ENCODE measurements at places on chromosomes 5 and 9.

DNA sequence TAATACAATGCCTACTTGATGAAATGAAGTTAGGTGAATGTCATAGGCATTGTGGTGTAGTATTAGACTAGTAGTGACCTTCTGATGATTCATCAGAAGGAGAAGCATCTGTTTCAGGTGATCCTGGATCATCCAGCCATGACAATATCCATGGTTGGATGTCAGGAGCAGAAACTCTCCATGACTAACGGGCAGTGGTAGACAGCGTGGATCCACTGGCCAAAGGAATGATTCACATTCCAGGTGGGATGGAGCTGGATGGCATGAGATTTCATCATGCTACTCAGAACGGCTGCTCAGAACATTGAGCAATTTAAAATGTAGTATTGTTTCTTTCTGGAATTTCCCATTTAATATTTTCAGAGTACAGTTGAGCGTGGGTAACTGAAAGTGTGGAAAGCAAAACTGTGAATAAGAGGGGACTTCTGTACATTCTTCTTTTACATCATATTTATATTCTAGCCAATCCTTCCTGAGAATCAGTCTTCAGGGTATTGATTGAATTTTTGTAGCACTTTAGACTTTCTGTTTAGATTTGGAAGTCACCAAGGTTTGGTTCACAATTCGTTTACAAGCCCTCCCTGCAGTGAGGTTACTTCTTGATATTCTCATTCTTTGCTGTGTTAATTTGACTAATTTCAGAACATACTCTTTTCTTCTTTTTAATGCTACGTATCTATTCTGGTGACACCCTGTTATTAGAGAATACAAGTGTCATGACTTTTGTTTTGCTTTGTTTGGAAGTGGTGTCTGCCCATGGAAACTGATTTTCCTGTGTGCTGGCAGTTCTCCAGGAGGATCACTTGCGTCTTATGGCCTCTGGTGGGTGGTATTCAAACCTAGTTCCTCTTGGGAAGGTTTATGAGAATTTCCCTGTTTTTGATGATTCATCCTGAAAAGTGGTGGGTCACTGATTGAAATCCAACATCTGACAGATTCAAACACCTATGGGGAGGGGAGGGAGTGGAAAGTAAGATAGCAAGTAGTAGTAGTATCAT lies 12.2 kb upstream of the CLINT1 start:
- DNase-seq = no peak

DNA sequence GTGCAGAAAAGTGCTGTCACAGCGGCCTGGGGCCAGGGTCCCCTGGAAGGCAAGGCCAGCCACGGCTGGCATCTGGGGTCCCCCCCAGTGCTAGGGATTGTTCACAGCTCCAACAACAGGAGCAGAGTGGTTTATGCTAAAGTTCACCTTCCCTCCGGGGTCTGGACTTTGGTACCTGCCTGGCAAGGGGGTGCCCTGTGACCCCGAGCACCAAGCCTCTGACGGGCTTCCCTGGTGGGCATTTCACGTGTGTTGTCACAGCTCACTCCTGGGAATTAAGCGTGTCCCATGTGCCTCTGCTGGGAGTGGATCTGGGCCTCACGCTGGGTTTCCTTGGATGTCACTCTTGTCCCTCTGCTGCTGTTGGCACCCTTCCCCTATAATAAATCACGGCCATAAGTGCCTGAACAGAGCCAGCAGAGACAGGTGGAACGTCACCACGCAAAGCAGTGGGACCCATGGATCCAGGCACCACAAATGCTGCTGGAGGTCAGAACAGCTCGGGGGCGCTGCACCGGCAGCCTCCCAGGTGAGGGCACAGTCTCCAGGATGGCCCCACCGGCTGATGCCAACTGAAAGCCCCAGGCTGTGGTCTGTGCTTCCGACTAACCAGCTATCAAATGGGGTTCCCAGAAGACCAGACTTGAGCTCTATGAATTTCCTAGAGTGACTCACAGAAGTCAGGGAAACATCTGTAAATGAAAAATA lies 17.8 kb upstream of the ZDHHC11 start:
- no peak for DNase-seq

- no peak for DNase-seq
These were observed 247.7 kb downstream of the PJA2 start for GRCh38 chr5:109161914-109162683.

GRCh38 chr5:138022912-138023311 lies 10.0 kb downstream of the FAM13B start:
- DNase-seq = no peak

GRCh38 chr5:107523029-107523680 lies 147.6 kb downstream of the EFNA5 start:
- no peak for DNase-seq

- no peak for DNase-seq
These were observed 31.8 kb upstream of the FRRS1L start for GRCh38 chr9:109198736-109199382.

- no peak for DNase-seq
These were observed 644.3 kb downstream of the ACTL7B start for GRCh38 chr9:108211411-108211955.

DNA sequence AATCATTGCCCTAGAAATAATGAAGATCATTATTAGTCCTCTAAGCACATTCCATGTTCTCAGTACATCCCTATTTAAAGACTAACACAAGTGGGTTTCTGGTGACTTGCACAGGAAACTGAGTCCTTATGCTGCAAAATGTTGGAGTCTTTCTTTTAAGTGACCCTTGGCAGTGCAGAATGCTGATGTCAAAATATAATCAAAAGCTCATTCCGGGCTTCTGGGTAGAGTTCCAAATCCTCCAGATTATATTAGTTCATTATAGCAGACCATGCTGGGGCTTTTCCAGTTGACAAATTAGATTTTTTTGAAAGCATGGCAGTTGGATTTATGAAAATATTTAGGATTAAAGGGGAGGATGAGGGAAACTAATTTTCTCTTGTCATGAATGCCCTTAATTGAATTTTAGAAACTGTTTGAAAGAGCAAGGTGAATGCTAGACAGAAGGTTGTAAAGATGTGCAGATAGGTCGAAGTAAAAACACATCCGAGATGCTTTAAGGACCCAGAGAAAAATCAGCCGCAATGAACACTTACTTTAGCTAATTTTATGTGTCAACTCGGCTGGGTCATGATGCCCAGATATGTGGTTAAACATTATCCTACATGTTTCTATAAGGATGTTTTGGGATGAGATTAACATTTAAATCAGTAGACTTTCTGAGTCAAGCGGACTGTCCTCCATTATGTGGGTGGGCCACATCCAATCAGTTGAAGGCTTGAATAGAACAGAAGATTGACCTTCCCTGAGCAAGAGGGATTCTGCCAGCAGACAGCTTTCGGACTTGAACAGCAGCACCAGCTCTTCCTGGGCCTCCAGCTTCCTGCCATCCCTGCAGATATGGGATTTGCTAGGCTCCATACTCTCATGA lies 88.7 kb downstream of the DAP start:
- DNase-seq = no peak

- DNase-seq = no peak
These were observed 602.6 kb upstream of the ADAMTS16 start for GRCh38 chr5:4537489-4537888.

- DNase-seq = no peak
These were observed 9.7 kb upstream of the RIOK2 start for GRCh38 chr5:97192580-97193354.

GRCh38 chr9:31140316-31140715 lies 1244.1 kb upstream of the ACO1 start:
- no peak for DNase-seq

DNA sequence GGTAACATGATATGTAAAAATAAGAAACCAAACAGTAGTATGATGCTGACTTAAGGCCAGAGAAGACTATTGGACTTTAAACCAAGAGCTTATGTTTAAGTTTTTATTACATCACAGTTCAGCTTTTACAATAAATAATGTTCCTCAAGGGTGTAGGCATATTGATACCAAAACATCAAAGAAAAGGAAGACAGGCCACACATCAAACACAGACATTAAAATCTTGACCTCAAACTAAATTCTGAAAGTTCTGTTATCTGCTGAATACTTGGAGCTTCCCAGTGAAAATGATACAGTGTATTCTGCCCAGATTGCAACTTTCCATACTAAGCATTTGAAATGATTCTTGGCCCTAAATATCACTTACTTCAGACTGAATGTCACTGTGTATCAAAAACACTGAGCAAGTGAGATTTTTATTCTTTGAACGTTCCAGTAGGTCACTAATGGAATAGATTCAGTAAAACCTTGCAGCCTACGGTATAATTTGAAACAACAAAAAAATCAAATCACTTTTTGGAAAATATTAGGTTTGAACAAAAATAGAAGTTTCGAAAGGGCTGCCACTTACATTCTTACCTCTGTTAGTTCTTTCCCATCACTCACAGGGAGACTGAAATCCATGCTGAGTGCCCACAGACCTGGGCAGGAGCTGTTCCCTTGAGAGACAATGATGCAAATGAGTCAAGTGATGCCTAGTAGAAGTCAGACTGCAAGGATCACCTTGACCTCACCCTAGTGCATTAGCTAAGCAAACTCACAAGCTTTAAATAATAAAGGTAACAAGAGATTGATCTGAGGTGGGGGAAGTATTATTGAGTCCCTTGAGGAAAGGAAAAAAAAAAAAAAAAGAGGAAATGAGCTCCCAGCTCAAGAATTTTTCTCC lies 2.5 kb downstream of the LPAR1 start:
- DNase-seq = no peak

- DNase-seq = no peak
These were observed 257.5 kb downstream of the CD180 start for GRCh38 chr5:66939094-66939493.

- no peak for DNase-seq
These were observed 169.8 kb upstream of the GRAMD2B start for GRCh38 chr5:126253406-126253805.

DNA sequence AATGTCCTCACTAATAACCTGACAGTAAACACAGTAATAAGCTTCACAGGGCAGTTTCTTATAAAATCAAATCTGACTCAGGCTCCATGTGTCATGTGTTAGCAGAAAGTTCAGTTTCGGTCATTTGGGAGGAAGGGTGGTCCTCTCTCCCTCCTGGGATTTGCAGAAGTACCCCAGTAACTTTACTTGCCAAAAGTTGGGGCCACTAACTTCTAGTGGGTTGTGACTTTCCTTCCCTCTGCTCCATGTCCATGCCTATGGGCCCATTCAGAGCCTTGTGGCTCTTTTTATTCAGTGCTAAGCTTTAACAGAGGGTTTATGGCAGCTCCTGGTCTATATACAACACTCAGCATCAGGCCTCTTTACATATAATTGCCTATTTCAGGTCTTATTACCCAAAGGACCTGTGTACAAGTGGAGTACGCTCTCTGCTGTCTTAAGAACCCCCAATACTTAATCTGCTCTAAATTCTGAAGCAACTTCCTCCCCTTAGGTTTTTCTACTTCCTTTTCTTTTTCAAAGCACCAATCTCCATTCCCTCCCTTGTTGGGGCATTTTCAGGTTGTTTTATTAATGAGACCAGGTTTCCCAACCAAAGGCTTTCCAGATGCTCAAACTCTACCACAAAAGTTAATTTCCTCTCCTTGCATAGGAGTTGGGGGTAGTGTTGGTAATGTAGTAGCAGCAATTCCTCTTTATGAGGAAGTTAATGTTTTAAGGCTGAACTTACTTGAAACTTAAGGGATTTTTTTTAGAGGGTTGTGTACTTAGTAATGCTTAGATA lies 107.7 kb downstream of the CCDC192 start:
- DNase-seq = no peak

DNA sequence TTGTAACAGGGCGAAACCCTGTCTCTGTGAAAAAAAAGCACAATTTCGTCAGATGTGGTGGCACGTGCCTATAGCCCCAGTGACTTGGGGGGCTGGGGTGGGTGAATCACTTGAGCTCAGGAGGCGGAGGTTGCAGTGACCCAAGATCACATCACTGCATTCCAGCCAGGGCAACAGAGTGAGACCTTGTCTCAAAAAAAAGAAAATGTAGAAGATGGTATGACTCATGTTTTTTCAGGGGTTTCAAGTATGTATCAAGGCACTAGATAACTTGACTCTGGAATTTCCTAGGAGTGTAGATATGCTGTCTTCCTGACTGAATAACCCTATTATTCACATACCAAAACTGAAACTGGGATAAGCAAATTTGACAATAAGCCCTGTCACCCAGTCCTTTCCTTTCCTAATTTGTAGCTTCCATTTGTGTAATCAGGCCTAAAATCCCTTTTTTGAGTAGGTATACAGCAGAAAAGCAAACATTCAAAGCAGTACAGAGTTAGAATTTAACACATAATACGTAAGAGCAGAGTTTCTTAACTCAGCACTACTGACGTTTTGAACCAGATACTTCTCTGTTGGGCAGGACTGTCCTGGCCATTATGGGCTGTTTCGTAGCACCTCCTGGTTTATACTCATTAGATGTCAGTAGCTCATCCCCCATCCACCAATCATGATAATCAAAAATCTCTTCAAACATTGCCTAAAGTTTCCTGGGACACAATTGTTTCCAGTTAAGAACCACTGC lies 17.3 kb upstream of the ANKRD18B start:
- no peak for DNase-seq

- no peak for DNase-seq
These were observed 10.4 kb downstream of the TAF11L12 start for GRCh38 chr5:17620627-17621026.

DNA sequence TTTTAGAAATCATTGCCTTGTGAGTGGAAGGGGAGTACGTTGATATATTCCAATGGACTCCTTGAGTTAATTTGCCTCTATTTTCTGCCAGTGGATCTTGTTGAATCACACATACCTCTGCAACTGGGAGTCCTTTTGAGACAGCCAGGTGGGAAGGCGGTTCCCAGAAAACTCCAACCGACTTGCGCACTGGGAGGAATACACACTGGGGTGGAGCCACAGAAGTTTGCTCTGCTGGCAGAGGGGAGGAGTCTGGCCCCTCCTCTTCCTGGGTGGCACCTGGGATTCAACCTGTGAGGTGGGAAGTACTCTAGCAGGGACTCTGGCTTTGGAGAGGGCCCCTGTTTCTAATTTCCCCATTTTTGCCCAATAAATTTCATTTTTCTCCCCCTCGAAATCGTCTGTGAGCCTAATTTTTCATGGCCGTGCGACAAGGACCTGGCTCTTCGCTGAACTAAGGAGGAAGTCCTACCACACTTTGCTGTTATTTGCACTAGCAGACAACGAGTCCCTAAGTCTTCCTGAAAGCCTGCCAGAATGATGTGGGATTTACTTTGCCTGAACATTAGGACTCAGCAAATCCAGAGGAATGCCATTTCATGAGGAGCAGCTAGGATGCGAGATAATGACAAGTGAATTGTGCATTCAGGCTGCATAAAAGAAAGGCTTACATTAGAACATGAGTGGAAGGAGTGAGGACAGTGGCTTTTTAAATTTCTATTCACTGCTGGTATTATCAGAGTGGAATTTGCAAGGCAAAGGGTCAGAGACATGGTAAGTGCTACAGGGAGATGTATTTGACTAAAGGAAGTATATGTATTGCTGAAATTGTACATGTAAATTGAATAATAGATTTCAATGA lies 67.2 kb downstream of the PRLR start:
- DNase-seq = no peak

GRCh38 chr5:59621477-59621876 lies 272.0 kb downstream of the PDE4D start:
- DNase-seq = no peak

DNA sequence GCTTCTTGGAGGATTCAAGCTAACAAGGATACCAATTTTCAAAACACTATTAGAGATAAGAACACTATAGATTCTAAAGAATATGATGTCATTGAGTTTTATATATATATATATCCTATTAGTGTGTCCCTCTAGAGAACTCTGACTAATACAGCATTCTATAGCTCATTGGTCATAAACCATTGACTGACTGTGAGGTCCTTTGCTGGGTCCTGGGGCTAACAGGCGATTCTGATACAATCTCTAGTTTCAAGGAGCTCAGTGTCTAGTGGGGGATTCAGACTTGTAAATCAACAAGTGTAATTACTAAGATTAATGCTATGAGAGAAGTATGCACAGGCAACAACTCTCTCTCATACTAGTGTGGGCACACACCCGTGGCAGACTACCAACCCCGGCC lies 234.5 kb downstream of the DENND1A start:
- DNase-seq = no peak

All from CD4-positive, alpha-beta memory T cell (primary cell).